ENCODE measurements at places on chromosomes 13 and 19.
A peak's percentile ranks its signal among the peaks of the same experiment; 100 is the strongest.

GRCh38 chr13:53411463-53411862, 382.9 kb downstream of the OLFM4 start:
- DNase-seq: no peak

GRCh38 chr13:36061054-36061453, 70.1 kb downstream of the DCLK1 start:
- DNase-seq: no peak

DNA sequence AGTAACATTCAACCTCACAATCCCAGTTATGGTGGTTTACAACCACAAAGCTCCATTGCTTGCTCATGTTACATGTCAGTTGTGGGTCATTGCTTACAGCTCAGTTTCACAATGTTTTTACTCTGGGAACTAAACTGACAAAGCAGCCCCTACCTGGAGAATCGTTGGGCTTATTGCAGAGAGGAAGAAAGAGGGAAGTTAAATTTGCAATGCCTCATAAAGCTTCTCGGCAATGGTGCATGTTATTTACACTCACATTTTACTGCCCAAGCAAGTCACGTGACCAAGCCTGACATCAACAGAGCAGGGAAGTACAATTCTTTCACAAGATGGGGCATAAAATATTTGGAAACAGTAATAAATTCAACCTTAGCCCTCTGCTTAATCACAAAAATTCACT, 441.6 kb downstream of the TDRD3 start:
- DNase-seq: no peak

GRCh38 chr13:102591988-102592781, 4.6 kb upstream of the TPP2 start:
- DNase-seq: peak; percentile 38

GRCh38 chr19:7705387-7706187, 3.7 kb upstream of the FCER2 start:
- DNase-seq: peak; percentile 39

Data from stimulated activated CD4-positive, alpha-beta T cell treated with anti-CD3 and anti-CD28 coated beads, Interleukin-1b, Interleukin-23, amount 100 ng/mL, for 1 hour (primary cell).